ENCODE measurements at places on chromosomes 2 and 18.

DNA sequence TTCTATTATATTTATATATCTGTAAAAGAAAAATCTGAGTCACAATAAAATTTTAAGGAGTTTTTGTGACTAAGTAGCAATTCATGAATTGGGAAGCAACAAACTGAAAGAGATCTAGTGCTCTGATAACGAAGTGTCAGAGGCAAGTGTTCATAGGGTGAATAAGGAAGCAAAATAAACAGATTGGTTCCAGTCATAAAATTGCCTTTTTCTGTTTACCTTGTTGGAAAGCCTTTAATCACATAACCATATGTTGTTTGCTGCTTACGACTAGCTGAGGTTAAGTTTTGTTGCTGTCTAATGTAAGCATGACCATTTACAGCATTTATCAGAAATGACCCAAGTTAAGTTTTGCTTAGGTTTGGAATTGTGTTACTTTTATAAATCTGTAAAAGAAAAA is 358.9 kb downstream of the ARL6IP6 start:
- no peaks in the 10 kb centered on the region for H3K36me3 ChIP-seq
- no peak overlapping the region for H3K4me3 ChIP-seq
- H3K4me1 ChIP-seq, result no peaks in the 10 kb centered on the region
- no peaks in the 10 kb centered on the region for H3K27me3 ChIP-seq
- DNase-seq, result no peak

GRCh38 chr2:88190808-88191721 is 20.9 kb downstream of the THNSL2 start:
- H3K27me3 ChIP-seq, result no peaks in the 10 kb centered on the region
- no peak overlapping the region for H3K27ac ChIP-seq
- peak; percentile 29 for DNase-seq
- H3K4me3 ChIP-seq, result no peak overlapping the region
- H3K4me1 ChIP-seq, result no peaks in the 10 kb centered on the region

GRCh38 chr2:144461308-144461766 is 58.6 kb downstream of the ZEB2 start:
- H3K4me3 ChIP-seq, result no peak overlapping the region
- no peaks in the 10 kb centered on the region for H3K36me3 ChIP-seq
- H3K4me1 ChIP-seq, result peaks cover 26% of the 10 kb centered on the region
- DNase-seq, result no peak

- no peak overlapping the region for H3K27ac ChIP-seq
- no peaks in the 10 kb centered on the region for H3K36me3 ChIP-seq
- DNase-seq, result no peak
- no peaks in the 10 kb centered on the region for H3K4me1 ChIP-seq
Observed at GRCh38 chr2:33126958-33127357, 180.2 kb downstream of the LTBP1 start.

DNA sequence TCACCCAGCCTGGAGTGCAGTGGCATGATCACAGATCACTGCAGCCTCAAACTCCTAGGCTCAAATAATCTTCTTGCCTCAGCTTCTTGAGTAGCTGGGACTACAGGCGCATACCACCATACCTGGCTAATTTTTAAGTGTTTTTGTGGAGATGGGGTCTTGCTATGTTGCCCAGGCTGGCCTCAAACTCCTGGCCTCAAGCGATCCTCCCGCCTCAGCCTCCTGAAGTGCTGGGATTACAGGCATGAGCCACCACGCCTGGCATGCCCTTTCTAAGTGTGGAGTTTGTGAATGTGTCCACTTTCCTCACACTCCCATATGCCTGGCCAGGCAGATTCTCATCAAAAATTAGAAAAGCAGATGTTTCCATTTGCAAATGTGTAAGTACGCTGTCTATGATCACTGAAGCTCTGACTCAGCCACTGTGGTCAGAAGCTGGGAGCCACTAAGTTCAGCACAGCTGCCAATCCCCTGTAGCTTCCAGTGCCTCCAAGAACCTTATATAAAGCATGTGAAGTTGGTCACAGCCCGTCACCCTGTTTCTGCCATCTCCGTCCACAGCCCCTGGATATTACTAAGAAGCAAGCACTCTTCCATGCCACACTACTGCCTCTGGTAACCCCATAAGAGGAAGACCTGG is 155.4 kb downstream of the FAM210A start:
- no peak for DNase-seq
- no peak overlapping the region for H3K4me3 ChIP-seq
- H3K4me1 ChIP-seq, result no peaks in the 10 kb centered on the region
- no peak overlapping the region for H3K27ac ChIP-seq

DNA sequence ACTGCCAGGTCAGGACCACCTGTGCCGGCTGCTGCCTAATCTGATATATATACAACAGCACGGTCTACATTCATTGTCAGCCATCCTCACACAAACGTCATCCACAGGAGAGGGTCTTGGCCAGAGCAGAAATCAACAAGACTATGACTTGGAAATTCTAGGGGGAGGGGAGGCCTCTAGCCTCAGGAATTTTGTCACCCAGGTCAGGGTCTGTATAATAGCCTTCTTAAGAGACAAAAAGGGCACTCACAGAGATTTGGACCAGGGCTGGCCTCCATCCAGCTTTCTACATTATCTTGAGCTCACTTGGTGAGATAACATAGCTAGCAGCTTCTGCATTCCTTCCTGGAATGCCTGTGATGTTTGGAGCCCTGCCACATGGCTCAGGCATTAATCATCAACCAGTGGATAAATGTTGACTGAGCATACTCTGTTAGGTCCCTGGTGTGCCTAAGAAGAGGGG is 50.4 kb upstream of the CTIF start:
- H3K27me3 ChIP-seq, result no peaks in the 10 kb centered on the region
- peak; percentile 97 for DNase-seq
- H3K4me1 ChIP-seq, result peaks cover 21% of the 10 kb centered on the region
- no peak overlapping the region for H3K4me3 ChIP-seq

GRCh38 chr2:71605781-71606241 is 152.4 kb downstream of the DYSF start:
- peaks cover 45% of the 10 kb centered on the region for H3K4me1 ChIP-seq
- no peaks in the 10 kb centered on the region for H3K27me3 ChIP-seq
- H3K4me3 ChIP-seq, result no peak overlapping the region
- H3K27ac ChIP-seq, result peak overlapping the region; percentile 74
- no peak for DNase-seq

DNA sequence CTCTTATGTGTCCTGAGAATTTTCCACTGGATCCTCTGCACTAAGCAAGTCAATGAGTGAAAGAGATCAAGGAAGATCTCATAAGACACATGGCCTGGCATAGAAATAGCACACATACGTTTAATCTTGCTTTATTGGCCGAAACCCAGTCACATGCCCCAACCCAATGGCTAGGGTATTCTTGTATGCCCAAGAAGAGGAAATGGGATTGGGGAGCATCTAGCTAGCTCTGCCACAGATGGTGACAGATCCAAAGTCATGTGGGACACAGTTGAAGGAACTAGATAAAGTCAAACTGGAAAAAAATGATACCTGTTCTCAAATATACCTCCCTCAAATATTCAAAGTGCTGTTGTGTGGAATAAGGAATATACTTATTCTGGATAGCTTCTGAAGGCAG is 74.7 kb downstream of the CD28 start:
- H3K4me3 ChIP-seq, result no peak overlapping the region
- H3K4me1 ChIP-seq, result peaks cover 6% of the 10 kb centered on the region
- no peaks in the 10 kb centered on the region for H3K36me3 ChIP-seq
- no peaks in the 10 kb centered on the region for H3K27me3 ChIP-seq

DNA sequence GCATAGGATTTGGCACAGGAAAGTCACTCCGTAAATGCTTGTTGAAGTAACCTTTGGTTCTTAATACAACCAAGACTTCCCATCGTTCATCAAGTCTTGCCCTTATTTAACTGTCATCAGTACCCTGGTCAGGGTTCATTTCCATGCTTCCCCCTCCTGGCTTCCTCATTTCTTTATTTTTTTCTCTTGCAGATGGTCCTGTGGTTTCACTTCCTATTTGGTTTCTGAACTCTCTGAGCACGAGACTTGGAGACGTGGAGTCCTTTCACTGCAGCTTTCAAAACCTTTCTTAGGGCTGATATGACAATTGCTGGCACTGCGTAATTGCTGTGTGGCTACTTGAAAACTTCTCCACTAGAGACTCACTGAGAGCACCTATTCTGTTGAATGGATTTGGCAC is 59.9 kb upstream of the PID1 start:
- no peak overlapping the region for H3K27ac ChIP-seq
- H3K4me3 ChIP-seq, result no peak overlapping the region
- H3K4me1 ChIP-seq, result no peaks in the 10 kb centered on the region
- H3K36me3 ChIP-seq, result no peaks in the 10 kb centered on the region
- H3K27me3 ChIP-seq, result no peaks in the 10 kb centered on the region

DNA sequence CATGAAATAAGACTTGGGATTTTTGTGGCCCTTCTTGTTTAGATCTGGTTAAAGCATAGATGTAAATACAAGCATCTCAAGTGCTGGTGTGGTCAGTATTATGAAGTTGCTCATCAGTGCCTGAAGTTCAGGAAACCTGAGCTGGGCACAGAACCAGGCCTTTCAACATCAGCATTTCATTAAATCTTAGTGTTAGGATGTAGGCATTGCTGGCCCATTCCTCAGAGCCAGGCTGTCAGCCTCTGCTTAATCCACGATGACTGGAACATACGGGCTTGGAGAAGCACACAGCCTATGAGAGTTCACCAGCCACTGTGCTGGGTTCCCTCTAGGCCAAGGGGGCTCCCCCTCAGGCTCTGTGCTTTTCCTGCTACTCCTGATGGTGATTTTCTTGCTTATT is 270.2 kb downstream of the EN1 start:
- H3K27me3 ChIP-seq, result no peaks in the 10 kb centered on the region
- no peak overlapping the region for H3K27ac ChIP-seq
- no peak for DNase-seq
- H3K4me1 ChIP-seq, result no peaks in the 10 kb centered on the region
- H3K4me3 ChIP-seq, result no peak overlapping the region

DNA sequence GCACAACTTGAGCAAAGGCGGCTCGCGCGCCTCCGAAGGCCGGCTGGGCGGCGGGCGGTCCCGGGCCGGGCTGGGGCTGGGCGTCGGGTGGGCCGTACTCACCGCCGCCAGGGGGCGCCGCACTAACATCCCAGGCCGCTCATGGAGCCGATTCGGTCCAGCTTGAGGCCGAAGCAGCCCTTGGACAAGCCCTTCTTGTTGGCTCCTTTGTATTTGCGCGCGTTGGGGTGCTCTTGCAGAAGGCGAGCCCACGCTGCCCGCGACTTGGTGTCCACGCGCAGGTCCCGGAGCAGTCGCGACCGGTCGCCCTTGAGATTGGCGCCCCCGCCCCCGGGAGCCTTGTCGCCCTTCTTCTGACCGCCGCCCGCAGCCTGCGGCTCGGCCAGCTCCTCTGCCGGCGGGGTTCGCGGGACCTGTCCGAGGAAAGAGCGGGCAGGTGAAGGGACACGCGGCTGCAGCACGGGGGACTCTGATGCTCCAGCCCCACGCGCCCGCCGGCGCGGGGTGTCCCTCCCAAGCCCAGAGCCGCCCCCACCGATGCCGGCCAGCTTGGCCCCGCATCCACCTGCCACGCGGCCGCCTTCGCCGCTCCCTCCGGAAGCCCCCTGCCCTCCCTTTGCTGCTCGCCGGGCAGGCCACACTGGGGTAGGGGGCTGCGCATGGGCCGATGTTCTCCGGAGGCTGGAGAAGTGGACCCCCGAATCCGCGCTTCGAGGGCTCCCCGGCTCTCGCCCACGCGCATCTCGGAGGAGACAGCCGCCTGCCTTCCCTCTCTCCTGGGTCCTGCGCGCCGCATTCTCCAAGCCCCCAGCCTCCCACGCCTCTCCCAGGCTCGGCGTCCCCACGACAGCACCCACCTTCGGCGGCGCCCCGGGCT is 655 bp downstream of the NPPC start:
- H3K4me3 ChIP-seq, result no peak overlapping the region
- DNase-seq, result peak; percentile 76
- H3K4me1 ChIP-seq, result peaks cover 15% of the 10 kb centered on the region
- peaks cover 43% of the 10 kb centered on the region for H3K27me3 ChIP-seq
- no peaks in the 10 kb centered on the region for H3K36me3 ChIP-seq
- H3K27ac ChIP-seq, result no peak overlapping the region

DNA sequence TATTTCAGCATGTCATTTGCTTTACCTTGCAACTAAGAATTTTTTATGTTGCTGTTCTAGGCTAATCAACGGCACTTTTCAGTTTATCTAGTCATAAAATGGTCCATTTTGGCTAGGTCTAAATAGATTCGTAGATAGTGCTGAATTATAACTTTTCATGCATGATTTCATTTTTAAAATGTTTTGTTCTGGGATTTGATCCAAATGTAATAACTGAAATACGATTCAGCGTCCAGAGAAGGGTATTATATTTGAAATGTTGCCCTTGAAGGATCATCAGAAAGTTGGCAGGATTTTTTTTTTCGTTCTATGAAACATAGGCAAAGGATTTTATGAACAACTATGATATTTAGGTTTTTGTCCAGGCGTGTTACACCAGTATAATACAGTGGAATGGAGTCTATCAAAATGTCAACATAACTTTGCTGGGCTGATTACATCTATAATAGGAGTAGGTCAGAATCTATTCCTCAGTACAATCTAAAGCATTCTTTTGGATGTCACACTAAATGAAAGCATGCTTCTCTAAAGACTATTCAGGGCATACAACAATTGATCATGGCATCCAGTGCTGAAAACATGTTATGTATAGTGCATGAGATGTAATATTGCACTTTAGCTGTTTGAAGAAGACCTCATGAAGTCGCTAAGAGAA is 24.8 kb downstream of the TTC27 start:
- H3K27ac ChIP-seq, result no peak overlapping the region
- no peaks in the 10 kb centered on the region for H3K4me1 ChIP-seq
- no peaks in the 10 kb centered on the region for H3K27me3 ChIP-seq
- no peak for DNase-seq
- no peaks in the 10 kb centered on the region for H3K36me3 ChIP-seq
- no peak overlapping the region for H3K4me3 ChIP-seq

GRCh38 chr2:231450548-231450989 is 13.7 kb downstream of the NCL start:
- no peak for DNase-seq
- H3K27ac ChIP-seq, result no peak overlapping the region
- H3K36me3 ChIP-seq, result peaks cover 16% of the 10 kb centered on the region

DNA sequence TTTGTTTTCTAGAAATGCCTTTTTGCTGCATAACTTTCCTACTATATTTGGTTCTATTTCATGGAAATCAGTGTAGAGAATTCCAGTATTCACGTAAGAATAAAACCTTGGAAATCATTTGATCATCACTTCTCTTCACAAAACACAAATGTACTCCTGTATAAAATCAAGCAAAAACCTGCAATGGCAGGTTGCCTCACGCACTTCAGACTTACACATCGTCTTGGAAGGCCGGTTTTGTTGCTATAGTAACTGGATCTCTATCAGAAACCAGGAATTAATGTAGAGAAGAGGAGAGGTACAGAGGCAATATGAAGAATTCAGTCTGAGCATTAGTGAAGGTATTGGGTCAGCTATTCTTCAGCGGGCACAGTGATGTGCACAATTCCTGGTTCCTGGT is 370.7 kb upstream of the CYRIA start:
- H3K27ac ChIP-seq, result no peak overlapping the region
- no peaks in the 10 kb centered on the region for H3K4me1 ChIP-seq
- DNase-seq, result no peak
- H3K36me3 ChIP-seq, result no peaks in the 10 kb centered on the region
- H3K4me3 ChIP-seq, result no peak overlapping the region
- H3K27me3 ChIP-seq, result no peaks in the 10 kb centered on the region

GRCh38 chr2:58895857-58896256 is 654.7 kb upstream of the FANCL start:
- no peak overlapping the region for H3K4me3 ChIP-seq
- H3K4me1 ChIP-seq, result no peaks in the 10 kb centered on the region
- DNase-seq, result no peak
